Stimulated activated CD4-positive, alpha-beta T cell treated with anti-CD3 and anti-CD28 coated beads, TNF-alpha, amount 100 ng/mL, for 48 hours (primary cell): ENCODE measurements at places on chromosomes 7 and 10.

GRCh38 chr7:1608318-1608717, 38.5 kb upstream of the PSMG3 start:
- DNase-seq = no peak

DNA sequence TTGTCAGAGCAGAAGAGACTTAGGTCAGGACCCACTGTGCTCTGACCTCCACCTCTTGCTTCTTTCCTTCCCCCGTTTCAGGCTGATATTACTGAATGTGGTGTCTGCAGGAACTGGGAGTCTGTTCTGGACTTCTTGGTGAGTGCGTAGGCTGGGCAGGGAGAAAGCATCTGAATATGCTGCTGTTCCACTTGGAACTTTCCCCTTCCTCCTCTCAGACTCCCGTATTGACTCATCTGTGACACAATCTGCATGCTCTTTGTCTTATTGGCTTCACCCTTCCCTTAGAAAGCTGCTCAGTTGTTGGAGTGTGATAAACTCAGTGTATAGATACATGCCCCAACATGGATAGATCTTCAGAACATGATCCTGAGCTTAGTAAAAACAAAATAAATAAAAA, 137.6 kb upstream of the HABP2 start:
- no peak for DNase-seq

- no peak for DNase-seq
Observed at GRCh38 chr10:944034-944831, 12.7 kb upstream of the LARP4B start.

- no peak for DNase-seq
Observed at GRCh38 chr7:112137141-112138101, 68.8 kb downstream of the DOCK4 start.

- no peak for DNase-seq
Observed at GRCh38 chr7:99539213-99539811, 12.6 kb downstream of the FAM200A start.

GRCh38 chr10:5168897-5169420, 16.0 kb downstream of the AKR1C8 start:
- no peak for DNase-seq

GRCh38 chr7:47418601-47419309, 163.2 kb downstream of the TNS3 start:
- DNase-seq = no peak

- no peak for DNase-seq
Observed at GRCh38 chr10:77892021-77892739, 34.4 kb downstream of the DLG5 start.

GRCh38 chr7:1678081-1678543, 8.0 kb downstream of the ELFN1 start:
- no peak for DNase-seq

DNA sequence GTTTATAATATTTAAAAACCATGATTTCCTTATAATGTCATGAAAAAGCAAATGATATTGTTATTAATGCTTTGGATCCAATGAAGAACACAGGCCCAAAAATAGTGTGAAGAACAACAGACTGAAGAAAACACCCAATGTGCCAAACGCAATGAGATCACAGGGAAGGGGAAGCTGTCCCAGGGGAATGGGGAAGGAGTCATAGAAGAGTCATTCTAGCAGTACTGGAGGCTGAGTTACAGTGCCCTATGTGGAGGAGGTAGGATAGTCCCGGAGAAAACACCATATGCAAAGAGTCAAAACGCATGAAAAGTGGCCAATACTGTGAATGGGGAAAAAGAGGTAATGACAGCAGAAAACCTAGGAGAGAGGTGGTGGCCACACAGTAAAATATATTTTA, 50.9 kb downstream of the TPK1 start:
- no peak for DNase-seq

DNA sequence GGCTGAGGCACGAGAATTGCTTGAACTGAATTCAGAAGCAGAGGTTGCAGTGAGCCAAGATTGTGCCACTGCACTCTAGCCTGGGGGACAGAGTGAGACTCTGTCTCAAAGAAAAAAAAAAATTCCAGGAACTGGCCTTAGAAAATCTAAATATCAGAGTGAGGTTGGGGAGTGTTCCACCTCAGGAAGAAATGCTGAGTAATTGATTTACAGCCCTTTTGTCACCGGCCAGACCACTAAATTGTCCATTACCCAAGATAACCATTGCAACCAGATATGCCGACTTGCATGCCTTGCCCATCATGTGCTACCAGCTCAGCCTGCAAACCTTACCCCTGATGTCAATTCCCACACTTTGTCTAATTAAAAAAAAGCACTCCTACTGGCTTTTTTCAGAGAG, 42.4 kb downstream of the CRCP start:
- DNase-seq = no peak

DNA sequence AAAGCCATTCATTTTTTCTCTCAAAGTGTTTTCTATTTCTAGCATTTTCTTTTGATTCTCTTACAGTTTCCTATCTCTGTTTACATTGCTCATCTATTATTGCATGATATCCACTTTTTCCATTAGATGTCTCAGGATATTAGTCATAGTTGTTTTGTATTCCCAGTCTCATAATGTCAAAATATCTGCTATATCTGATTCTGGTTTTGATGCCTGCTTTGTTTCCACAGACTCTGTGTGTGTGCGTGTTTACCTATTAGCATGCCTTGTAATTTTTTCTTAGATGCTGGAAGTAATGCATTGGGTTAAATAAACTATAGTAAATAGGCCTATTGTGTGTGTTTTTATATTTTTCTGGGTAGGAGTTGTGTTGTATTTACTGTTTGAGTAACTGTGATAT, 1126.3 kb downstream of the SORCS1 start:
- no peak for DNase-seq

GRCh38 chr10:116146372-116147140, 126.5 kb downstream of the GFRA1 start:
- no peak for DNase-seq
